ENCODE measurements at places on chromosomes 2 and 18.
A peak's percentile ranks its signal among the peaks of the same experiment; 100 is the strongest.

DNA sequence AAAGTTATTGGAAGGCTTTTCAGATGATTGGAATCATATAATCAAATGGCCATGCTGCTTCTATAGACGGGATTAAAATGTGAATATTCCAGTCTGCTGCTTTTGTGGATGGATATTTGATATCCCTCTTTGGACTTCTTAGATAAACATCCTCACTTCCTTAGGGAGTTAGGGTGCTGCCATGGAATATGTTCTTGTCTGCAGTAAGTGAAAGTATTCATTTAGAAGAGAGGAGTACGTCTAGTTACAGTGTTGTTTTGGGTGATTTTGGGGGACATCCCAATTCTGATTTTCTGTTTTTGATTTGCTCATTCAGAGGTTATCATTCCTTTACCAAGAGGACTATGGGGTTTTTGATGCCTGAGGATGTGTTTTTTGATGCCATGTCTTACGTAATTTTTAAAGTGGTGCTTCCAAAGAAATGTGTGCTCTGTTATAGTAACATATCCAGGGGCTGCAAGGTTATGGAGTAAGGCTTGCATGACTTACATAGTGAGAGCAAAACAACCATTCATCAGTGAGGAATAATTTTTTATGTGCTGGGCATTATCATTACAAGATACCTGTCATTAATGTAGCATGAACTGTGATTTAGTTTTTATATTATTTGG lies 33.6 kb downstream of the ASXL3 start:
- no peak for DNase-seq

GRCh38 chr2:48946449-48947048 lies 191.0 kb upstream of the LHCGR start:
- peak; percentile 8 for DNase-seq

- DNase-seq: no peak
These were observed 194.1 kb downstream of the PTPRM start for GRCh38 chr18:7760967-7761948.

DNA sequence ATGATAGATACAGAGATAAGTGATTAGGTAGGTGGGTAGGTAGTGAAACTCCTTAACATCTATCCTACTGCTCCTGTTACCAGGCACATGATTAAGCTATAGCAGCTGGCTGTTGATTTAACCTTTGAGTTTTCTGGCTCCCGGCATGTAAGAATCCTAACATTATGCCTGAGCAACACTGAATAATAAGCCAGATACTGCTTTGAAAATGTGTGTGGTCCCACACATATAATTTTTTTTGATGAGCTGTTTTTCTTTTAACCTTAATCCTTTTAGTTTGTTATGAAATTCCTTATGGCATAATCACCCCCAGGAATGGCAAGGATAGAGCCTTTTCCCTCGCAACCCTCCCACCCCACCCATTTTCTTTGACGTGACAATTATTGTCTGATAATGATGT lies 104.2 kb upstream of the NEUROD1 start:
- DNase-seq: no peak

DNA sequence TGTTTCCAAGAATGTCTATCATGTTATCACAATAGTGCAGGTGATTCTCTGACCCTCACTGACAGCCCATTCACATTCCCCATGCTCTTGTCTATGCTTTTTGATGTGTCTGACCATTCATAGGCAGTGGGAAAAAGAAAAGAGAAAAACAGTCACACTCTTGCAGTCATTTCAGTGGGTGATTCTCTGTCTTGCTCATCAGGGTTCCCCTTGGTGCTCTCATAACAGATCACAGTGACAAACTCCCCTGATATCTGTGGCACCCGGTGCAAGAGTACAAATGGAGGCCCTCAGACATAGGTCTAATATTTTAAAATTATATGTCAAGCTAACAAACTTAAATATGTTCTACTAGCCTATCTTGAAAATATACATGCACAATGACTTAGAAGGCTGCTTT lies 72.7 kb upstream of the PPP1CB start:
- DNase-seq: no peak

GRCh38 chr18:6270771-6271216 lies 143.9 kb downstream of the L3MBTL4 start:
- no peak for DNase-seq

DNA sequence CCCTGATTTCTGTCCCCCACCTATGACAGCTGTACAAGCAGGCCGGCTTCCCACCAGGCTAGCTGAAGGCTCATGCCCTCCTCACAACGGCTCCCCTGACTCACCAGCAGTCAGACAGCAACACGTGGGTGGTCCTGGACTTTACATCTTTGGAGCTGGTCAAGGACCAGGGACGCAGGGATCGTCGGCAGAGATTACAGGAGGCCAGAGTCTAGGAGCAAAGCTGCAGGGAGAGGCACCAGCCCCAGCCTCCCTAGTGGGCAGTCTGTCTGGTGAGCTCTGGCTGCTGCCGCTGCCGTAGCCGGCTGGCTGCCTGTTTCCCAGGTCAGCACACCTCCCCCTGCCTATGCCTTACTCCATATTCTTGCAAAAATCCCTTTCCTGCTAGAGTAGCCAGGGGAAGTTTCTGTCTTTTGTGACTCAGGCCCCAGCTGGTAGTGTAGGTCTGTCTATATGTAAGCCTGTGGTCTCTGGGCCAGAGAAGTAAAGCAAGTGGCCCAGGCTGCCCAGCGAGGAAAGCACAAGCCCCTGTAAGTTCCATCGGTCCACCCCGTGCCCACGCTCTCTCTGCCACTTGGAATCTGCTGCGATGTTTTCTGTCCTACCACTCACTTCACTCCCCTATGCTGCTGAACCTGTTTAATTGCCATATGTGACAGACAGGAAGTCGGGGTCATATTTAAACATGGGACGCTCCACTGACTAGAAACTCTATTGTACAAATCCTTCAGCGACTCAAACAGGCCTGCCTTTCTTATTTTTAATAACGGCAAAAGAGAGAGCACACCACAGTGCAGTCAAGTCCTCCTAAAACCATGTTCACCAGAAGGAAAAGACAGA lies 2.4 kb upstream of the ARHGEF4 start:
- DNase-seq: no peak

- DNase-seq: no peak
These were observed 310.3 kb downstream of the XIRP2 start for GRCh38 chr2:167198576-167198975.

- DNase-seq: no peak
These were observed 96.0 kb downstream of the RHOB start for GRCh38 chr2:20542746-20543468.

DNA sequence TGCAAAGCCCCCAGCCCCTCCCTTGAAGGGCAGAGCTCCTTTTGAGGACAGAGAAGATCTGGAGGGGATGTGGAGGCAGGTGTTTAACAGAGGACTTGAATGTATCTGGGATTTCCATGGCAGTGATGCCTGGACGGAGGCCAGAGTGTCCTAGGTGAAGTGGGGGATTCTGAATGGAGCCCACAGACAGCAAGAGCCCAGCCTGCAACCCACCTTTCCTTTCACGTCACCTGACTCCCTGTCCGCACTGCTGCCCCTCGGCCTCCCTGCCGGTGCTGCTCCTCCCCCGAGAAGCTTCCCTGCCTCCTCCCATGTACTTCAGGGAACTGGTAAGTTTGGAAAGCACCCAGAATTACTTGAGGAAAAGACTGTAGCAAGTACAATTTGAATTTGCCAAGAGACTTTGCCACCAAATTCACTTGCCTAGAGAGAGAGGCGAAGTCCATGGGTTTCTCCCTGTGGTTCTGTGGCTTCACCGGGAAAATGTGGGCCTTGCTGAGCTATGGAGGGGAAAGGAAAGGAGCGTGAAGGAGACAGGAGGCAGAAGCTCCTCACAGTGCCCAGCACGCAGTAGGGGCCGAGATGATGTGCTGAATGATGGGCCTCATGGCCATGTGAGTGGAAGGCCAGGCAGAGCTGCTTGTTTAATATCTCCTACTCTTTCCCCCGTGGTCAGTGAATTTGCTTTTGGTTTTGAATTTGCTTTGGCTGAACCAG lies 13.9 kb upstream of the ASPRV1 start:
- no peak for DNase-seq

GRCh38 chr2:215729985-215730620 lies 283.2 kb downstream of the MREG start:
- DNase-seq: no peak

DNA sequence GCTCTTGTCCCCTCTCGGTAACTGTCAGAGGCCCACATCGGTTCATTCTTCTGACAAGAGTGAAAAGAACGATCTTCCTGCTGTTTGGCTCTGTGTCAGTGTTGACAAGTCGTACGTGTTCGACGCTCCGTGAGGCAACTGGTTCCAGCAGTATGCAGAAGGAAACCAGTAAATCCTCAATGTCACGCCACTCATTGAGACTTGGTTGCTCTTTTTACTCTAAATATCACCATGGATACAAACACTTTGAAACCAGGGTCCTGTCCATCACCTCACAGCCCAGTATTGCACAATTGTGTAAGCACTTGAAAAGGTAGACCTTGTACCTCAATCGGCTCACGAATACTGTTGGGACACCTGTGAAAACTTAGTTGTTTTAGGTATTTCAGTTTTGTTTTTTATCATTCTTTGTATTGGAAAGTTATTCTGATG lies 136.4 kb downstream of the ZNF407 start:
- DNase-seq: no peak

- no peak for DNase-seq
These were observed 48.9 kb upstream of the CNTNAP5 start for GRCh38 chr2:123976054-123976648.

- DNase-seq: no peak
These were observed 10.4 kb downstream of the PELI1 start for GRCh38 chr2:64133828-64134227.

Data from CD4-positive, alpha-beta T cell treated with Interferon gamma for 1 hour (primary cell).